ENCODE measurements at places on chromosomes 7 and 10.

GRCh38 chr10:61970182-61971002, 68.9 kb downstream of the ARID5B start:
- no peak for DNase-seq

GRCh38 chr10:5752301-5752871, 60.8 kb downstream of the GDI2 start:
- DNase-seq = no peak

GRCh38 chr7:155829796-155830470, 17.7 kb upstream of the SHH start:
- DNase-seq = no peak

- DNase-seq = no peak
These were observed 16.6 kb downstream of the ACBD5 start for GRCh38 chr10:27223964-27224363.

GRCh38 chr10:88088441-88089340, 225.3 kb downstream of the PTEN start:
- DNase-seq = no peak

GRCh38 chr7:47648275-47648925, 66.5 kb upstream of the TNS3 start:
- no peak for DNase-seq
